ENCODE measurements at places on chromosomes 11 and 22.

GRCh38 chr11:13216019-13216710 is 61.4 kb upstream of the BMAL1 start:
- no peak for DNase-seq

DNA sequence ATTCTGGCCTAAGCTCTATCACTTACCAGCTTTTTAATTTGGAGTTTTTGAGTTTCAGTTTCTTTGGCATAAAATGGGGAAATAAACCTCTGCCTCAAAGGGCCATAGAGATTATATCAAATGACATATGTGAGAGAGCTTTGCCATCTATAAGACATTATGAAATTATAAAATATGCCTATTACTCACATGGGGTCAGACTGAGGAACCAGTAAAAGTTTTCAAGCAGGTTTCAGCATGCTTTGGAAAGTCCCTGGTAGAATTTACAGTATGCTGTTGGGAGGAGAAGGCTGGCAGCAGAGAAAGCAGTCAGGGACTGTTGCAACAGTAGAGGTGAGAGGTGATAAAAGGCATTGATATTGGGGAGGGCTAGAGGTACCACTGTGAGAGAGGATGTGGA is 13.6 kb upstream of the MTNR1B start:
- DNase-seq: no peak

GRCh38 chr11:95269036-95269819 is 38.2 kb upstream of the SESN3 start:
- no peak for DNase-seq

GRCh38 chr11:111736181-111736590 is 30.0 kb downstream of the PPP2R1B start:
- no peak for DNase-seq

GRCh38 chr11:114308689-114309089 is 12.5 kb downstream of the NNMT start:
- no peak for DNase-seq

DNA sequence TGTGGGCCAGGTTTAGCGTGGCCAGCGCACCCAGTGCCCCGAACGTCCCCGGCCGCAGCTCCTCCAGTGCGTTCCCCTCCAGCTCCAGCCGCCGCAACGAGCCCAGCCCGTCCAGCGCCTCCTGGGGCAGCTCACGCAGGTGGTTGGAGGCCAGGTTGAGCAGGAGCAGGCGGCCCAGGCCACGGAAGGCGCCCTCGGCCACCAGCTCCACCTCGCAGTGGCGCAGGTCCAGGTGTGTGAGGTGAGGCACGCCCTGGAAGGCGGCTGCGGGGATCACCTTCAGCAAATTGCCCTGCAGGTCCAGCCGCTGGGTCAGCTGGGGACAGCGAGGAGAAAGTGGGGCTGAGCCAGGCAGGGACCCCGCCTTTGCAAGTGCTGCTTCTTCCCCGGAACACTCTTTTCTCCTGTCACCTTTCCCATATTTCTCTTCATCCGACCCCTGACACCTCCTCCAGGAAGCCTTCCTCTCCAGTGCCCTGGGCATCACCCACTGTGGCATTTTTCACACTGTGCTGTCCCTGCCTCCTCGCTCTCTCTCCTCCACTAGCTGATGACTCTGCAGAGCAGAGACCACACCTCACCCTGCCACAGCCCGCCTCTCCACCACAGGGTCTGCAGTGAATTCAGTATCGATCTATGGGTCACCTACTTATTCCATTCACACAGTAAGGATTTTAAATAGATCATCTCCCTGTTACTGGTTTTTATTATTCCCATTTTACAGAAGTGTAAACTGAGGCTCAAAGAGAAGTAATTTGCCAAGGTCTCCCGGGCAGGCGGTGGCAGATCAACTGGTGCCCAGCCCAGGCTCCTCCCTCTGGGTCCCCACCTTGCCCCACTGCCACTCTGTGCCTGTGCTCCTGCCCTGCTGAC is 1.9 kb downstream of the CHADL start:
- DNase-seq: no peak

- DNase-seq: no peak
Observed at GRCh38 chr22:27573280-27574001, 228.1 kb downstream of the MN1 start.
